ENCODE measurements at places on chromosomes 3 and 15.

DNA sequence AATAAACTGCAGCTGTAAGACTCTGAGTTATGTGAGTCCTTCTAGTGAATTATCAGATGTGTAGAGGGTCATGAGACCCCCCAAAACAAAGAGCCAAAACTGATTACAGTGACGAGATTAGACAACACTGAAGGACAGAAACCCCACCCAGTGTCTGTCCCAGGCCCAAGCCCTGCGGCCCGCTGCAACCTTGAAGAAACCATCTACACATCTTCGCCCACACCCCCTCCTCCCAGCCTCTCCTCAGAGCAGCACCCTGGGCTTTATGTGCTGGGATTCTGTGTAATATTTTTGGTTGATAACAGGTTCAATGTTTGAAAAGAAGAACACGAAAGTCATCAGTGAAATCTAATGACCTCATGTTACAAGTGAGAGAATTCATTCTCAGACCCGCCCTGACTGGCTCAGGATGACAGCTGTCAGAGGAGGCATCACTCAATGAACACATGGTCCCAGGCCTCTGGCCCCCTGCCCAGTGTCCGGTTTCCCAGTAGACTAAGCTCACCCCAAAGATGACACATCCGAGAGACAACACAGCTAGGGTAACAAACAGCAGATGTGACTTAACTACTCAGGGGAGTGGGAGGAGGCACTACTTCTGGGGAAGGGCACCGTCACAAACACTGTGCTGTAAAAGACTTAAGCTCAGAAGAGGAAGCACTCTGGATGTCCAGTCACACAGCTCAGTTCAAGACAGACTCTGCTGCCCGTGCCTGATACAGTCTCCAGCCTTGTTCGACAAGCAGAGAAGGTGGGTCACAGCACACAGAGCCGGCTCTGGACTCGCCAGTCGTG lies 48.9 kb downstream of the NIPA2 start:
- DNase-seq: no peak

- no peak for DNase-seq
Measured at GRCh38 chr3:47202542-47202941, 38.6 kb upstream of the SETD2 start.

GRCh38 chr3:113439606-113440005 lies 1.7 kb downstream of the CFAP44 start:
- no peak for DNase-seq

DNA sequence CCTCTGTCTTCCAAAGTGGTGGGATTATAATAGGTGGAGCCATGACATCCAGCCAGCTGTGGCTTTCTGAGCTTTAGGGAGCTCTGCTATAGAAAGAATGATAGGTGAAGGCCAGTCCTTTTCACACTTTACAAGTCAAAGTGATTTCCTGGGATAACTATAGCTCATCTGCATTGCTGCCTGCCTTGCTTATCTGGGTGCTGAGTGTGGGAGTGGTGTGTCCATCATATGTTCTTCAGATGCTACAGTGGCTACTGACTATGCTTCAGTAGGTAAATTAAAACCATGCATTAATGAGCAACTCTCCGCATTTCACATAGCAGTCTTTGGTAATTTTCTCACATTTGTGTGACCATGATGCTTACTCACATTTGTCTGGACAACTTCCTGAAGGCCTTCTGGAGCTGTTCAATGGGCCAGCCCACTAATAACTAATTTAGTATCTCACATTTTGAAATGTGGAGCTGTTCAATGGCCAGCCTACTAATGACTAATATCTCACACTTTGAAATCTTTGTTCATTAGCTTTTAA lies 23.4 kb downstream of the RHOA start:
- no peak for DNase-seq

DNA sequence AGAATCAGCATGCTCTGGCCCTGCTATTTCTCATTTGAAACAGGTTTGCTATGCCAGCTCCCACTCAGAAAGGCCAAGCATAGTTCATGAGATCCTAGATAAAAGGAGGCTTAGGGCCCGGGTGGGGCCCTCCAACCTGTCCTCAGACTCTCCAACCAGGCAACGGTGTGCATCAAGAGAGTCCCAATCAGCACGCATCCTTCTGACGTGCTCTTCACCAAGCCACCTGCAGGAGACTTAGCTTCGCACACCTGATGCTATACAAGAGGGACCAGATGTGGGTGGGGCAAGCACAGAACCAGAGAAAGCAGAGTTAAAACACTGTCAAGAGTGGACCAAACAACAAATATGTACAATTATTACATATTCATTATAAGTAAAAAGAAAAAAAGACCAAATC lies 17.3 kb downstream of the STIMATE start:
- DNase-seq: no peak

DNA sequence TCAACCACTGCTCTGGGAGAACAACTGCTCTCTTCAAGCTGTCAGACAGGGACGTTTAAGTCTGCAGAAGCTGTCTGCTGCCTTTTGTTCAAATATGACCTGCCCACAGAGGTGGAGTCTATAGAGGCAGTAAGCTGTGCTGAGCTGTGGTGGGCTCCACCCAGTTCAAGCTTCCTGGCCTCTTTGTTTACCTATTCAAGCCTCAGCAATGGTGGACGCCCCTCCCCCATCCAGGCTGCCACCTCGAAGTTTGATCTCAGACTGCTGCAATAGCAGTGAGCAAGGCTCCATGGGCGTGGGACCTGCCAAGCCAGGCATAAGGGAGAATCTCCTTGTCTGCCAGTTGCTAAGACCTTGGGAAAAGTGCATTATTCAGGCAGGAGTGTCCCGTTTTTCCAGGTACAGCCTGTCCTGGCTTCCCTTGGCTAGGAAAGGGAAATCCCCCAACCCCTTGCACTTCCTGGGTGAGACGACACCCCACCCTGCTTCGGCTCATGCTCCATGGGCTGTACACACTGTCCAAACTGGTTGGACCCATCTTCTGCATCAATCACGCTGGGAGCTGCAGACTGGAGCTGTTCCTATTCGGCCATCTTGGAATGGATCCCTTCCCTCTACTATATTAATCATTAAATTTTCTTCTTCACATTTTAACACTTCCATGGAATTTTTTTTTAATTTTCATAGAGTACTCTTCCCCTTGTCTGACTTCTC lies 167.0 kb upstream of the UBE2E2 start:
- DNase-seq: no peak

DNA sequence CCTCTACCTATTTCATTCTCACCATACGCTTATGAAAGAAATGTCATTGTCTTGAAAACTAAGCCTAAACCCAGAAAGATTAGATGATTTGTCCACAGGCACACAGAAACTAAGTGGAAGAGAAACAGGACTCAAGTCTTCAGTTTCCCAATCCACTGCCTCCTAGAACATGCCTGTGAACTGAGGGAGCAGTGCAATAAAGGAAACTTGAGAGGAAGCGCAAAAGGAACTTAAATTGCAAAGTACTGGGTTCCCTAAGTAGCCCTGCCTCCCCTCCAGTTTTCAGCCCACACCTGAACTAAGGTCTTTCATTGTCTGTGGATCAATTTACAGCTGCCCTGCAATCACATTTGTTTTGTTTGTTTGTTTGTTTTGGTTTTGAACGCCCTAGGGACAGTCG lies 56.7 kb upstream of the TSEN2 start:
- DNase-seq: no peak

GRCh38 chr15:25635191-25635590 lies 196.4 kb upstream of the UBE3A start:
- no peak for DNase-seq

- no peak for DNase-seq
Measured at GRCh38 chr3:127033786-127034185, 50.9 kb downstream of the PLXNA1 start.

DNA sequence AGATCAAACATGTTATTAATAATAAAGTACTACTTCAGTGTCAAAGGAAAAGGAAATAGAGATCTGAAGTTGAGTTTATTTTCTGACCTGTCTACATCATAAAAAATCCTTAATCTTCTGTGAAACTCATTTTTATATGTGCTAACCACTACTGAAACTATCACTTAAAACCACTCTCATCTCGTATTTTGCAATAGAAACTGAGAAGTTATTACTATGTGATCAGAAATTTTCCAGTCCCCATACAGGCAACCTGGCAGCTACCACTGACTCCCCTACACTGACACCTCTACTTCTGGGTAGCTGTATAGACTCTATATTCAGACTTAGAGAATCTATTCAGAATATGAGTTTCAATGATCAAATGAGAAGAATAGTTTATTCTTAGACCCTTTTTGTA lies 8.3 kb downstream of the HDGFL3 start:
- DNase-seq: no peak

GRCh38 chr15:90864507-90864906 lies 3.9 kb upstream of the FURIN start:
- no peak for DNase-seq

- DNase-seq: no peak
Measured at GRCh38 chr15:100073982-100074381, 267.8 kb downstream of the ADAMTS17 start.

GRCh38 chr15:61132211-61132610 lies 96.9 kb downstream of the RORA start:
- DNase-seq: no peak

GRCh38 chr3:28916713-28917499 lies 364.0 kb upstream of the RBMS3 start:
- no peak for DNase-seq

DNA sequence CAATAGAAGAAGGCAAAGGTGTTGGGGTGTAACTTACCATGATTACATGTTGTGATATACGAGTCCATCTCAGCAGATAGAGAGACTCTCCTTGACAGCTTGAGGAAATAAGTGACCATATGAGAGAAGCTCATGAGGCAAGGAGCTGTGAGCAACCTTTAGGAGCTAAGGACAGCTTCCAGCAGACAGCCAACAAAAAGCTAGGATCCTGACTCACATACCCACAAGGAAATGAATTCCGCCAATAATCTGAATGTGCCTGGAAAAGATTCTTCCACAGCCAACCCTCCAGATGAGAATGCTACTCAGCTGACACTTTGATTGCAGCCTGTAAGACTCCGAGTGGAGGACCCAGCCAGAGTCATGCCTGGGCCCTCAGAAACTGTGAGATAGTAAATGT lies 339.6 kb upstream of the TPRG1 start:
- DNase-seq: no peak

- DNase-seq: no peak
Measured at GRCh38 chr3:87336761-87337160, 60.4 kb upstream of the POU1F1 start.

DNA sequence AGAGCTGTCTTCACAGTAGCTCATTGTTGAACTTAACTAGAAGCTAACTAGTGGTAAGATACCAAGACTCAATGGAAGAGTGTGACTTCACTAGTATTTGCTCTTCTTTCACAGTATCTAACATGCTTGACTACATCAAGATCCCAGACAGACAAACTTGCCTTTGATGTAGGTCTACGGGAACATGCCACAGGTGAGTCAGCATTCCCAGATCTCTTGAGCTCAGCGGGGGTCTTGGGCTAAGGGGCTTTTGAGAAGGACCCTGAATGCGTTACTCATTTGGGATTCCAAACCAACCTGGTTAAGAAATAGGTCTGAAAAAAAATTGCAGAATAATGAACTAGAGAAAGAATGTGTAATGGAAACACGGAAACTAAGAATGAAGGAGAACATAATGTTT lies 222.4 kb downstream of the RYR3 start:
- no peak for DNase-seq

DNA sequence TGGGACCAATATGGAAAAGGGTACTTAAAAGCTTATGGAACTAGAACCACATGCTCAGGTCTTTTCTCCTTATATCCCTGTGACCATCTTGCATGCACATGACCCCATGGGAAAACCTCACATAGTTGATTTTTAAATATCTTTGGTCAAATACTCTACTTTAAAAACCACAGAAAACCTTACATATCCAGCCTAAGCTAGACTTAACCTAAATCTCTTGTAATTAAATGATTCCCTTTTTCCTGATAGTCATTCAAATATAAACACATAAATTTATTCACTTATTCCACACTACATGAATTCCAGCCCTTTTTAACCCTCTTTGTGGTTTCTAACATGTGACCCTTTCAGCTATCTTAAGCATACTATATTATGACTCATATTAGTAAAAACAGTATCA lies 46.8 kb downstream of the DNAJC13 start:
- no peak for DNase-seq

- DNase-seq: no peak
Measured at GRCh38 chr3:54126551-54126950, 4.2 kb downstream of the CACNA2D3 start.

- DNase-seq: no peak
Measured at GRCh38 chr3:8741581-8742261, 8.1 kb downstream of the CAV3 start.

DNA sequence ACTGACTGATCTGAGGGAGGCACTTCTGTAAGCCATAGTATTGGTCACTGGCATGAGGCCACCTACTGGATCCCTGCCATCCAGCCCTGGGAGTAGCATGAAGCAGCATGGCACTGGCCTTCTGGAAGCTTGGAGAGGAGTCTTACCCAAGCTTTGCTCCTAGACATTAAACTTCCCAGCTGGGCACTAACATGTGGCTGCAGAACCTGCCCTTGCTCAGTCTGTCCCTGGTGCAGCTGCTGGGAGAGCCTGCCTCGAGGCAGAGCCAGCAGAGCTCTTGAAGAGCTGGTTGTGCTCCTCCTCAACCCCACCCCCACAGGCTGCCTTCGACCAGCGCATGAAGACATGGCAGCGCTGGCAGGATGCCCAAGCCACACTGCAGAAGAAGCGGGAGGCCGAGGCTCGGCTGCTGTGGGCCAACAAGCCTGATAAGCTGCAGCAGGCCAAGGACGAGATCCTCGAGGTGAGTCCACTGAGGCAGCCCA lies 17.1 kb upstream of the SNX22 start:
- DNase-seq: no peak

DNA sequence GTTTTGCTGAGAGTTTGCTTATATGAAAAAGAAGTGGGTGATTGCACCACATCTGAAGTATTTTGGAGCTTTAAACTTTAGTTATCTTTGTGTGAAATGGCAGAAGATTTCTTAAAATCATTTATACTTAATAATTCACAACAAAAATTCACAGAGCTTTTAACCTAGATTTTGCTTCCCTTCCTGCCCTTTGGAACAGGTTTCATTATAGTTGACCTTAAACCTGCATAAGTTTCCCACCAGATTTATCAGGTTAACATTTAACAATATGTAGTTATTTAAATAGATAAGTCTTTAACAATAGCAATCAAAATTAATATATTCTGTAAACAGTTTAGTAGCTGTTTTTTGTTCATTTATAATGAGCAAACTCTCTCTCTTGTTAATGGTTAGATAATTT lies 30.3 kb downstream of the CADM2 start:
- DNase-seq: no peak

- no peak for DNase-seq
Measured at GRCh38 chr3:71380096-71380495, 203.4 kb downstream of the FOXP1 start.

- DNase-seq: no peak
Measured at GRCh38 chr3:129611446-129611800, 4.9 kb upstream of the PLXND1 start.

- no peak for DNase-seq
Measured at GRCh38 chr15:88624156-88624970, 3.2 kb downstream of the AEN start.

GRCh38 chr15:59349680-59350420 lies 22.8 kb downstream of the MYO1E start:
- DNase-seq: no peak
